CD4-positive, alpha-beta memory T cell (primary cell): ENCODE measurements at places on chromosomes 2 and 18. TPM values are rescaled to one million over a fixed set of nuclear protein-coding genes. Genes with fewer than 3 reads are reported as not detected.

The HOXD8 gene
- not detected for total RNA-seq

The RASGRP3 gene
- 2.2 TPM for total RNA-seq

The NCKAP5 gene
- total RNA-seq: not detected

The SMYD1 gene
- total RNA-seq: not detected

The KIAA2012 gene
- total RNA-seq: not detected

The GKN2 gene
- total RNA-seq: not detected

The MAP2 gene
- total RNA-seq: 0.47 TPM

The DOK6 gene
- total RNA-seq: not detected

The SIX3 gene
- not detected for total RNA-seq

The KIF1A gene
- total RNA-seq: not detected

GRCh38 chr2:69217333-69218080 lies 169.5 kb downstream of the GFPT1 start:
- no peak for DNase-seq

- DNase-seq: no peak
Observed at GRCh38 chr18:55893948-55894347, 306.0 kb upstream of the TCF4 start.

- no peak for DNase-seq
Observed at GRCh38 chr2:114754907-114755563, 312.6 kb downstream of the DPP10 start.

DNA sequence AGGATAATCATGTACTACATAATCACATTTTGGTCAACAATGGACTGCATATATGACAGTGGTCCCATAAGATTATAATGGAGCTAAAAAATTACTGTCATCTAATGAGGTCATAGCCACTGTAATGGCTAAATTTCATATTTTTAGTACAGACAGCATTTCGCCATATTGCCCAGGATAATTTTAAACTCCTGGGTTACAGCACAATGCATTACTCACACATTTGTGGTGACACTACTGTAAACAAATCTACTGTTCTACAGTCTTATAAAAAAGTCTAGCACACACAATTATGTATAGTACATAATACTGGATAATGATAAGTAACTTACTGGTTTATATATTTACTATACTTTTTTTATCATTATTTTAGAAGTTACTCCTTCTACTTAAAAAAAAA lies 12.8 kb downstream of the EIF2AK2 start:
- no peak for DNase-seq

- no peak for DNase-seq
Observed at GRCh38 chr2:174692256-174692919, 71.9 kb downstream of the CHRNA1 start.

DNA sequence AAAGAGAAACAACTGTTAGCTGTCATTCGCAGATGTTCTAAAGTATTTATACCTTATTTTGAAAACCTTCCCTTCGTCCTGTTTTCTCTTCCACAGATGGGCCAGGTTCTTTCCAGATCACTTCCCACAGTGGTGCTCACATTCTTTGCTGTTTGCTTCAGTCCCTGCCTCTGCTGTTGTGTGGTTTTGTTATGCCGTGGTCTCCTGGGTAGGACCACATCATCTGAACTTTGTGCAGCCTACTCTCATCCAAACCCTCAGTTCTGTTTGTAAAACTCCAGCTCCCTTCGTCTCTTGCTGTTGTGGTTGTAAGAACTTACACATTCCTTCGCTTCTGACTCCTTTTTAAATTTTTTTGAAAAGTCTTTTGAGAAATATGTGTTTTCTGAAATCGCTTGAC lies 38.1 kb downstream of the ZNF236 start:
- no peak for DNase-seq

DNA sequence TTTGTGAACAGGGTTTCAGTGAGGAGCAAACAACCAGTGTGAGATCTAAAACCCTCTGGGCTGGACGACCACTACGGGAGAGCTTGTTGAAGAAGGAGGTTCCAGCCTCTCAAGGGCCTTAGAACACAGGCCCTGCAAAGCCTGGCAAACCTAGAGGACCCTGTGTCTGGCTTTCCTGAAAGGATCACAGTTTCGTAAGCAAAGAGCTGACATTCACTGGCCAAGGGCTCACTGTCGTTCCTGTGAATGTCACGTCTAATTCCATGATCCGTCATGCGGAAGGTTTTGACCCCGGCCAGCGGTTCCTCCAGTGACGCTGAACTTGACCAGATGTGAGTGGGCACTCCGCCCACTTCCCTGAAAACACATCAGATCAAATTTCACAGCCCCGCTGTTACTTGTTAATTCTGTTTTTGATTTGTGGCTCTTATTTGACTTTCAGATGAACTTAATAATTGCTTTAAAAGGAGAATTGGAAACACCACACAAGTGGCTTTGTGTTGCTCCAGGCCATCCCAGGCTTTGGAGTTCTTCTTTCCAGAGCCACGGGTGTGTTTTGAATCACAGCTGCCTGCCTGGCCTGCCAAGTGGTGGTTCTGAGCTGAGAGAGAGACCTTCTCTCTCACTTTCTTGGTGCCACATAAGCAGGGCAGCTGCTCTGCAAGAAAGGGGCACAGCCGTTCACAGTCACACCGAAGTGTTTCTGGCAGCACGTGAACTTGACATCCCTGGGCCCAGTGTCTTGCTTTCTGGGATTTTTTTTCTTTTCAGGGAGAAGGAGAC lies 308.4 kb downstream of the NDUFA10 start:
- no peak for DNase-seq

DNA sequence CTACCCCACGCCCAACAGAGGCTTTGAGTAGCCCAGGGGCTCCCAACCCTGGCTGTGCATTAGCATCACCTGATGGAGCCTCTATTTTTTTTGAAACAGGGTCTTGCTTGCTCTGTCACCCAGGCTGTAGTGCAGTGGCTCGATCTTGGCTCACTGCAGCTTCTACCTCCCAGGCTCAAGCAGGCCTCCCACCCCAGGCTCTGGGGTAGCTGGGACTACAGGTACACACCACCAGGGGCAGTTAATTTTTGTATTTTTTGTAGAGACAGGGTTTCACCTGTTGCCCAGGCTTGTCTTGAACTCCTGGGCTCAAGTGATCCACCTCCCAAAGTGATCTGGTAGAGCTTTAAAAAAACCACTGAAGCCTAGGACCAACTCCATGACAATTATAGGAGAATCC lies 394.8 kb upstream of the ATP5MC3 start:
- DNase-seq: no peak

GRCh38 chr2:165162466-165162865 lies 41.4 kb downstream of the SCN3A start:
- DNase-seq: no peak

DNA sequence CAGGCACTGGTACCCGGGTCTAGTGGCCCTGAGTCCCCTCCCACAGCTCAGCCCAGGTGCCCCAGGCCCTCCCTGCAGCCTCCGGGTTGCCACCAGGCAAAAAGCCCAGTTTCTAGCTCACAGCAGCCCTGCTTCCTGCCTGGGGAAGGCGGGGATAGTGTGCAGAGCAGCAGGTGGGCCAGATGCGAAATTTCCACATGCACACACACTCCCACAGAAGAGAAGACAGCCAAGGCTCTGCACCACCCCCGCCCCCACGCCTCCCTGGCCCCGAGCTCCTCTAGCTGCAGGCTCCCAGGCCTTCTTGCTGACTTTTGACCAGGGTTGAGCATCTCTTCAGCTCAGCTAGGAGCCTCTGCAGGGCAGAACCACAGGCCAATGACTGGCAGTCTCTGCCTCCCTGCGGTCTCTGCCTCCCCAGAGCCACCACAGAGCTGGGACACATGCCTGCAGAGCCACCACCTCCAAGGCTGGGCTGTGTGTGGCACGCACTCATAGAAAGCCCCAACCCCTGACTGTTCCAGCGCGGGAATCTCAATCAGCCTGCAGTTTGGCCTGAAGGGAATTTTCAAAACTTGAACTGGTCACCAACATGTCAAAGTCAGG lies 7.2 kb downstream of the SLC66A2 start:
- no peak for DNase-seq

- DNase-seq: no peak
Observed at GRCh38 chr18:1078301-1078700, 173.6 kb downstream of the ADCYAP1 start.

DNA sequence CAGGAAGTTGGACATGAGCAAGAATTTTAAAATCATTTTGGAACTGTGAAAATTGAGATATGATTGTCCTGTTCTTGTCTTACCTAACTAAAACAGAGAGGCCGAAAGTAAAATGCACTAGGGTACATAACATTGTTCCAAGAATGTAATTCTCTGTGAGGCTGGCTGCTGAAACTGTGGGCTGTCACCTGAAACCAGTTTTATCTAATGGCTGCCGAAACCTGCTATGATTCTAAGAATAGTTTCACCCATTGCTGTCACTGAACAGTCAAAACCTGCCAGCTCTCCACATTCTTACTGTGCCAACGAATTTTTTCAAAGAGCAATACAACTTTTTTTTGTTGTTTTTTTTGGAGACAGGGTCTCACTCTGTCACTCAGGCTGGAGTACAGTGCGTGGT lies 119.3 kb upstream of the ZSWIM2 start:
- no peak for DNase-seq
